ENCODE measurements at places on chromosomes 5 and 9.

DNA sequence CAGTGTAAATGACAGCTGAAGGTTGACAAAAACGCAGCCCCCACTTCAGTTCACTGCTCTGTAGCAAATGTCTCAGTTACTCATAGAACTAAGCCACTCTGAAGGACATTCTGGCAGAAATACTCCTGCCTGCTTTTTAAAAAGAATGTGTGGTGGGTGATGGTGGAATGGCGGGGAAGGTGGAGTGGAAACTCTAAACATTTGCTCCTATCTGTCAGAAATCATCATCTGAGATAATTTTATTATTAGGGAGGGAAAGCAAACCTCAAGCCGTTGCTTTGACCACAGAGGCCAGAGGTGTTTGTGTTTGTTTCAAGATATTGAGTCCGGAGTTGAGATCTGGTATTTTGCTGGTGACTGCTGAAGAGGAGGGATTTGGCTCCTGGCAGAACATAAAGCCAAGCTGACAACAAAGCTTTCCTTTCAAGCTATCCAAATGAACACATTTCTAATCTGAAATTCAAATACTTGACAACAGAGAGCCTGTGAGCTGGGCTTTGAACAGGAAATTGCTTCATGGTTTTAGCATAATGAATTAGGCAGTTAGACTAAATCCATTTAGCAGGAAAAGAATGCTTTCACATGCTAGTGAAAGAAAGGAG is 362.7 kb downstream of the CSNK1G3 start:
- DNase-seq = no peak

- no peak for DNase-seq
Observed at GRCh38 chr9:112188884-112189283, 13.8 kb upstream of the SUSD1 start.

DNA sequence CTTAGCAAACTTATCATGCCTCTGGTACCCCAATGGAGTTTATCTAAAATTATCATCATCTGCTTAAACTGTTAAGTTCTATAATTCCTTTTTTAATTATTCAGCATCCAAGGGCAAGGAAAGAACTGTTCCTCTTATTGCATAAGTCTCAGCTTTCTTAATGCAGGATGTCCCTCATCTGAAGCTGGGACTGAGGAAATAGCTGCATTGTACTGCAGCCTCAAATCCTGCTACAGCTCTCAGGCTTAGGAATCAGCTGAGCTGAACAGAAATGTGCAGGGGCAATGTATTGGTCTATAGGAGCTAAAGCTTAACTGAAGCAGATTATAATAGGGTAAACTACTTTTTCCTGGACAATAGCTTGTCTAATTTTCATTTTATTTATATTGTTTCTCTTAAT is 48.0 kb downstream of the HAPLN1 start:
- no peak for DNase-seq

DNA sequence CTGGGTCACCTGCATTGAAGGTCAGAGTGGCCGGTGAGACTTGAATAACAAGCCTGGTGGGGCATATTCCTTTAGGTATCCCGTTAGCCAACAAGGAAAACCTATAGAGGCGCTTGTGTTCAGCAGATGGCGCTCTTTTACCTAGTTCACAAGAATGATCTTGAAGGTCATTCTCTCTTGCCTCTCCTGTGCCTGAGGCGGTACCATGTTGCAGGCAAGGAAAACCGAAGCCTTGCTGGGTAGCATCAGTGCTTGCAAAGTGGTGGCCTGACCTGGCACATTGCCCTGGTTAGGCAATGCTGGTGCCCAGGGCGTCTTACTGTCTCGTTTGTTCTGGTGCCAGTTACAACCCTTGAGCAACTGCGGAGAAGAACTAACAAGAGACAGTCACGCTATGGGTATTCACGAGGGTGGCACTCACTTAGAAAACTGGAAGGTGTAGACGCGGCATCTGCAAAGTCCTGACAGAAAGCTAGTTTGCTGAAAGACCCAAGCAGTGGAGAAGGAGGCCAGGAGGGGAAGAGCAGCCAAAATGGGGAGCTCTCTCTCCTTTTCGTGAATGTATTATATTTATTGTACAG is 56.7 kb downstream of the AOPEP start:
- DNase-seq = peak; percentile 30

DNA sequence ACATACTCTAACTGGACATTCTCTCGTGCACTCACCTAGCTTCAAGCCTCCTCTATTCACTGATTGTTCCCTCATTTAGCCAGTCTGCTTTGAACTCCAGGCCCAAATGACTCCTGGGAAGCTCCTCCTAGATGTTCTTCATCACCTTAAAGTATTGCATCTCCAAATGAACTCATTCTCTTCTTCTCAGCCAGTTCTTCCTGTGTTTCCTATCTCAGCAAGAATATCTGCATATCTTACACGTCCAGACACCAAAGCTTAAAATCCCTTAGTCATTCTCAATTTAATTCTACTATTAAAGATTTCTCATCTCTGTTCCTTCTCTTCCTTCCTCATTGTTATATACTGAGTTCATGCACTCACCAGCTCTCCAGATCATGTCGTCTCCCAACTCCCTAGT is 118.6 kb upstream of the DAB2 start:
- no peak for DNase-seq

DNA sequence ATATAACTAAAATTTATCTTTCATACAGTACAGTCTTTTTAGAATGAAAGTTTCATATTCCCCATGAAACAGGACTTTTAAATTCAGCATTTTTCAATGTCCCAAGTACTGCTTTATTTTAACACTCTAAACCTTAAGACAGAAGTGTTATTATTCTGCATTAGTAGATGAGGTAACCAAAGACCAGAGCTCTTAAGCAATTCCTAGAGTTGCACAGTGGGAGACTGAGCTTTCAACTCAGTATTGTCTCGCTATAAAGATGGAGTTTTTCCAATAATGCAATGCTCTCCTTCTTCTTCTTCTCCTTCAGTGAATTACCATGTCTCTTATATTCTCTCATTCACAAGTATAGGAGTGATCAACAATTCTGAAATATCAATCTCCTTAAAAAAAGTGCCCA is 479.7 kb downstream of the CETN3 start:
- DNase-seq = no peak

DNA sequence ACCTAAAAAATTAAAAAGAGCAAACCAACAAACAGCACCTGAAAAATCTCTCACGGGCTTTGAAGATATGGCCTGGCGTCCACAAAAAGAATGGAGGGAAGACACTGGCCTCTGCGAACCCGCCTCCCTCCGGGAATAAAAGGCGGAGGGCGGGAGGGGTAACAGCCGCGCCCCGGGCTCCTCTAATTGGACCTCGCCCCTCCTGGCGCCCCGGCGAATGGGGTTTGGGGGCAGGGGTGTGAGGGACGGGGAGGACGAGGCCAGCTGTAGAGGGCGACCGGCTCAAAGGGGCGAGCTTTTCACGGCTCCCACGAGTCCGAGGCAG is 753 bp downstream of the FANCC start:
- DNase-seq = no peak

- no peak for DNase-seq
Observed at GRCh38 chr5:139847091-139847490, 51.5 kb downstream of the PSD2 start.

- DNase-seq = no peak
Observed at GRCh38 chr9:39588500-39589137, 233.2 kb downstream of the SPATA31A1 start.

DNA sequence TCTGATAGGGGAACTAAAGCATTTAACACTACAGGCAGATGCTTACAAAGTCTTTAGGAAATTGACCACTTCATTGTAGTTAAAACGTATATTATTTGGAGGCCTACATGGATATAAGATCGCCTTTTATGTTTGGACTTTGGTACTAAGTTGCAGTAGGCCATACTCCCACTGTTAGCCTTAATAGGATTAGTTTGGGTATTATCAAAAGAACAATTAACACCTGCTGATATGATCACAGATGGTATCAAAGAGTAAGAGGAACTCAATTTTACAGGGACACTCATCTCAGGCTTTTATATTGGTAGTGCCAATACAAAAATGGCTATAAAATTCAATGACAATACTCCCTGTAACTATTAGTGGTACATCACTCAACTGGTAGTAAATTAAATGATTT is 1183.0 kb downstream of the MAT2B start:
- DNase-seq = no peak
